MCF 10A (cell line): ENCODE measurements at places on chromosomes 6 and 20. TPM values are rescaled to one million over a fixed set of nuclear protein-coding genes. Genes with fewer than 3 reads are reported as not detected.
A peak's percentile ranks its signal among the peaks of the same experiment; 100 is the strongest.

The PRR18 gene
- total RNA-seq: 0.12 TPM in 1 of 2 replicates, not detected in the other

- H3K36me3 ChIP-seq: no peaks in the 10 kb centered on the region
- no peaks in the 10 kb centered on the region for H3K4me1 ChIP-seq
- DNase-seq: peak; percentile 54
- H3K4me3 ChIP-seq: no peak overlapping the region
- H3K27ac ChIP-seq: no peak overlapping the region
- no peaks in the 10 kb centered on the region for H3K27me3 ChIP-seq
These were observed 40.1 kb downstream of the CYP24A1 start for GRCh38 chr20:54133434-54134427.

- DNase-seq: no peak
- no peaks in the 10 kb centered on the region for H3K36me3 ChIP-seq
- no peak overlapping the region for H3K4me3 ChIP-seq
- peaks cover 30% of the 10 kb centered on the region for H3K27me3 ChIP-seq
- no peak overlapping the region for H3K27ac ChIP-seq
These were observed 23.1 kb upstream of the VIP start for GRCh38 chr6:152727507-152727906.

The SUMO4 gene
- total RNA-seq: 1.6 and 2.1 TPM in 2 replicates

GRCh38 chr6:161251345-161251744 lies 22.5 kb downstream of the AGPAT4 start:
- no peaks in the 10 kb centered on the region for H3K36me3 ChIP-seq
- H3K27ac ChIP-seq: no peak overlapping the region
- no peaks in the 10 kb centered on the region for H3K27me3 ChIP-seq

GRCh38 chr20:39282619-39283092 lies 320.5 kb downstream of the DHX35 start:
- no peaks in the 10 kb centered on the region for H3K36me3 ChIP-seq
- DNase-seq: no peak
- no peak overlapping the region for H3K4me3 ChIP-seq
- H3K27me3 ChIP-seq: peaks cover 11% of the 10 kb centered on the region
- H3K27ac ChIP-seq: no peak overlapping the region
